ENCODE measurements at places on chromosomes 4 and X.

DNA sequence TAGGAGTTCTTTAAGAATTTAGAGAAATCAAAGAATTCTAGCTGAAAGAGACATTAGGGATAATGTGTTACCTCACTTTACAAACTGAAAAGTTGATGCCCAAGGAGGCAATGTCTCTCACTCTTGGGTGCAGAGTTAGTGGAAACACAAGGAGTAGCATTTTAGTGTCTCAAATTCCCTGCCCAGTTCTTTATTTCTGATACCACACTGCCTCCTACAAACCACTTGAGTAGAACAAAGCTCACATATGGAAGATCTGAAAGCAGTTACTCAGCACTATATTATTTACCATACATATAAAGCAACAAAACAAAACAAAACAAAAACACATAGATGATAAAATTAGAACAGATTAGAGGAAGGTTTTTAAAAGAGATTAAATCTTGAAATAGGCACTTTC, 124.2 kb downstream of the REELD1 start:
- DNase-seq = no peak

- no peak for DNase-seq
Measured at GRCh38 chr4:94576210-94576609, 124.5 kb downstream of the PDLIM5 start.

- DNase-seq = no peak
Measured at GRCh38 chr4:103197765-103198110, 405 bp downstream of the CENPE start.

DNA sequence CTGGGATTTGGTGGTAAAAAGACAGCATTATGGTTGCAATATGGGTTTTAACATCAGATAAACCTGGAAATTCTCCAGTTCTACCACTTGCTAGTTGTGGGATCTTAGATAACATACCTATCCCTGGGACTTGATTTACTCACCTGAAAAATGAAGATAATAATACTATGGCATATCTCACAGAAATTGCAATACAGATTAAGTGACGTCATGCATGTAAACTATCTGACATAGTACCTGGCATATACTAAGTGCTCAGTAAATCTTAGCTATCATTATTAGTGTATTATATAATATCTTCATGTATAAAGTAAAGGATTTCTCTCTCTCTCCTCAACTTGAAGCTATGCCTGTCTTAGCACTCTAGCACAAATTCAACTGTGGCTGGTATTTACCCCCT, 192.5 kb downstream of the PCDH19 start:
- no peak for DNase-seq

GRCh38 chr4:88211473-88212252, 53.2 kb upstream of the ABCG2 start:
- peak; percentile 48 for DNase-seq

DNA sequence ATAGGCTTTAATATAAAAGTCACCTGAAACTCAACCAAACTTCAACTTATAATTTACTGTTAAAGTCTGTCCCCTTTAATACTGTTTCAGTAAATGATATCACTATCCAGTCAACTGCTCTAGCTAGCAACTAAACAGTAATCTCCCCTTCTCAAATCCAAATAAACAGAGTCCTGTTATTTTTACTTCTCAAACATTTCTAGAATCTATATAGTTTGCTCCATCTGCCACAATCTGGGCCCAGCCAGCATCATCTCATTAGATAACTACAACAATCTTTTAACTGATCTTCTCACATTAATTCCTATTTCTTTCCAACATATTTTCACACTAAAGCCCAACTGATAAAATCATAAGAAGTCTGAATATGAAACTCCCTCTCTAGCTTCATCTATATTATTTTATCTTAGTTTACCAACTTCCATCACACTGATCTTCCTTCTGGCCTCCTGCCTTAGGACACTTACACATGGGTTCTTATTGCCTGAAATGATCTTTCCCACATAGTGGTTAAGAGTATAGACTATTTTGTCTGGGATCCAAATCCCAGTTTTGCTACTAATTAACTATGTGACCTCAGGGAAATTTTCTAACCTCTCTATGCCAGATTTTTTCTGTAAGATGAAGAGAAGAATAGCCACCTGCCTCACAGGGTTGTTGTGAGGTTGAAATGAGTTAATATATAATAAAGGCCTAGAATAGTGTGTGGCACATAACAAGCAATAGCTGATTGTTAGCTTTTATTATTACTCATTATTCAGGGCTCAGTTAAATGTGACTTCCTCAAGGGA, 18.6 kb downstream of the TBCK start:
- no peak for DNase-seq

- DNase-seq = peak; percentile 48
Measured at GRCh38 chr4:15920723-15921591, 17.6 kb downstream of the FGFBP1 start.

- no peak for DNase-seq
Measured at GRCh38 chr4:54904953-54905352, 220.4 kb downstream of the KDR start.

DNA sequence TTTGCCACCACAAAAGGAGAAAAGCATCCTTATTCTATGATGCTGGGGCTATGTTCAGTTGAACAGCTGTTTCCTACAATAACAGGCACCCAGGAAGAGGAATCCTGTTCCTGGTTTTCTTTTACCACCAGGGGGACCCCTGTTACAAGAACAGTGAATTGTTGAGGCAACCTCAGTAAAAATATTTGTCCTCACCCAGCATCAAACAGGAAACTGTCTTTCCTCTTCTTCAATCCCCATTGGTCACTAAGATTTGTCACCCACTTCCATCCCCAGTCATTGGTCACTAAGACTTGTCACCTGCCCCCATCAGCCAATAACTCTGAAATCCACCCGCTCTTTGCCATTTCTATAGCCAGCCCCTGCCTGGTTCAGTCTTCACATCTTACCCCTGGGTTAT, 143.5 kb upstream of the GALNT7 start:
- DNase-seq = peak; percentile 18

DNA sequence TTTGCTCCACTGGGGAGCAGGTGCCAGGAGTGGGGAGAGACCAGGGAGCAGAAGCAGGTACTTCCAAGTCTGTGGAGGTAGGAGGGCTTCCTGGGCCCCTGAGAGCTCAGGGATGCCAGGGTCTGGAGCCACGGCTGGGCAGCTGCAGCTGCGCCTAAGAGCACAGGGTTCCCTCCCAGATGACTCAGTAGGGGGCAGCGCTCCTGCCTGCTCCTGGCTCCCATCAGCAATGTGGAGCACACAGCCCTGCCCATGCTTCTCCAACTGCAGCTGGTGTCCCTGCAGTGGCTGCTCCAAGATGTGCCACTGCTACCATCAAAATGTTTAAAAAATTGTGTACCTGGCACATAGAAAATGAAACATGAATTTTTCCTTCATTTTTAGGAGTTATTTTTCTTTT, 1028.2 kb downstream of the PCDH7 start:
- no peak for DNase-seq

GRCh38 chr4:74042681-74043080, 4.2 kb upstream of the CXCL3 start:
- DNase-seq = no peak

DNA sequence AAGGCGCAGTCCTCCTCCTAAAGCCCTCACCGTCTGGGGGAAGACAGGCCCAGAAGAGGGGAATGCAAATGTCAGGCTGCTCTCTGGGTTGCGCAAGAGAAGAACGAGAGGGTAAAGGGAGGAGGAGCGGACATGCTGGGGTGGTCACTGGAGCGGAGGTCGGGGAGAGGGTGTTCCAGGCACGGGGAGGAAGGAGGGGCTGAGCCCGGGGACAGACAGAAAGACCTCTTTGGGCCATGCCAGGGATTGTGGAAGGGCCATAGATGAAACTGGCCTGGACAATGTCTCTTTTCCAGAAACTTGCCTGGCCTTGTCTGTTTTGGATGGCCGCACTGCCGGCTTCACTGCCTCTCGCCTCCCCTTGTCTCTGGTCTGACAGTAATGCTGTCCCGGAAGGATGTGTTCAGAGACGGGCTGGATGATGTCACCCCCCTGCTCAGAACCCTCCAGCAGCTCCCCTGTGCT, 121.0 kb downstream of the SORCS2 start:
- DNase-seq = no peak

DNA sequence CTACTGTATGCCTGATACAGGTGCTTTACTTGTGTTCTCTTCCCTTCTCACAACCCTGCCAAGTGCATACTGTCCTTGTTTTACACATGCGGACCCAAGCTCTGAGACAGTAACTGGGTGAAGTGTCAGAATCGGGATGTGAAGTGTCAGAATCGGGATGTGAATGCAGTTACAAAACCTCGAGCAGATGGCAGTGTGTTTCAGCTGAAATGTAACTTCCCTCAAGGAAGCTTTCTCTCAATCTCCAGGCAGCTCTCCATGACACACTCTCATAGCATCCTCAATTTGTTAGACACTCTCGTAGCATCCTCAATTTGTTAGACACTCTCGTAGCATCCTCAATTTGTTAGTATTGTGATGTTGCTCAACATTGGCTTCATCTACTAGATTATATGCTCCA, 1.1 kb upstream of the HPSE start:
- DNase-seq = no peak

- no peak for DNase-seq
Measured at GRCh38 chr4:39741401-39741800, 43.5 kb downstream of the UBE2K start.

DNA sequence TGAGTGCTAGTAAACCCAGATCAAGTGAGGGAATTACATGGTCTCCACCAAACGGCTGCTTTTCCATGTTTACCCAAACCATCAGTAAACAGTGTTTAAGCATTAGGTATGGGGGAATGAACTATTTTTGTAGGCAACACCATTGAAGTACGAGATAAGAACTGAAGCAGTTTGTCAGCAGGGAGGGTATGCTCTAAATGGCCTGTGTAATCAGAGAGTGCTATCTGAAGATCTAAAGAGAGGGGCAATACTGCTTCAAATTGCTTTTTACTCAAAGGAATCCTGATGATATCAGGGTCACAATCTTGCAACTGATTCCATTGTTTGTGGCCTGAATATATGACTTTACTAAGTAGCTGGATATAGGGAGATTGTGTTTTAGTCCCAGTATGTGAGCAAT, 10.4 kb upstream of the SPIN4 start:
- no peak for DNase-seq

DNA sequence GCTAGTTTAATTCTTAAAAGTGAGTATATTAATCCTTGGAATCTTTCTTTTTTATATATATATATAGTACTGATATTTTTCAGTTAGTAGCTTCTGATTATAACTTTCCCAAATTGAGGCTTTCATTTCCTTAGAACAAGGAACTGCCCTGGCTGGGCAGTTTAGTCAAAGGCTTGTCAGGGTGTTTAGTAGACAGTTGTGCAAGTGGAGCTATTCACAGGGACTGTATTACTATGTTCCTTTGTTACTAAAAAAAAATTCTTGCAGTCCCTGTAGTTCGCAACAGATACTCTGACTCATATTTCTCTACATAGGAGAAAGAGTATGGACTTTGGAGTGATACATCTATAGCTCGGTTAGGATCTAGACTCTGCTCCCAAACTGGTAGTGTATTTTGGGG, 20.8 kb downstream of the USO1 start:
- no peak for DNase-seq

DNA sequence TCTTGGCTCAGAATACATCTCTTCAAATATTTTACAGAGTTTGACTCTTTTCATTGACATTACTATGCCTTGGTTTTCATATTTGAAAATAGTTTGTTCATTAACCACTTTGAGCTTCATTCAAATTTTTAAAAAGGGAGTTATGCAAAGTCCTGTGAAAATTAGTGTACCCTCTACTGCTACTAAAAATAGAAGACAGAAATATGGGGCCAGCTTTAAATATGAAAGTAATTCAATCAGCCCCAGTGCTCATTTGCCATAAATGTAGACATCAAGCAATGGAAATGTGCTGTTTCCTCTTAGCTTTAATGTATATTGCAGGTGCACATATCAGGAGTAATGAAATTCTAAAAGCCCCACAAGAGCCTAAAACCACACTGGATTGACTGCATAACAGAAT, 218.7 kb downstream of the SPATA18 start:
- DNase-seq = no peak

DNA sequence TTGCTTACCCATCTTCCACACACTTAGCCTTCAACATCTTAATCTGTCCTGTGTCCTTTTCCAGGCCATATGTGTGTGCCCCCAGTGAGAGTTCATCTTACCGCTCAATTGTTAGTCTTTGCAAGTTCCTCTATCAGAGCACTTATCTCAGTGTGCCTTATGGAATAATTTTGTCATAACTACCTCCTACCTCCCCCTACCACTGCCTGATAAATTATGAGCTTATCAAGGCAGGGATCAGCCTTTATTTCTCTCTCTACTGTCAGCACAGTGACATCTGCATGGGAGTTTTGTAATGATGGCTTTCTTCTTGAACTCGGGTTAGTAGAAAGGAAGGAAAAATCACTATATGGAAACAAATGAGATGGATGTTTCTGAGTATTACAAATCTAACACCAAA, 53.2 kb downstream of the MTM1 start:
- no peak for DNase-seq

- no peak for DNase-seq
Measured at GRCh38 chr4:143355540-143356217, 19.0 kb downstream of the GAB1 start.

- no peak for DNase-seq
Measured at GRCh38 chrX:14496674-14497073, 32.7 kb upstream of the GLRA2 start.

GRCh38 chrX:13078739-13079444, 34.5 kb upstream of the FAM9C start:
- no peak for DNase-seq

- DNase-seq = no peak
Measured at GRCh38 chr4:4914059-4914820, 54.8 kb downstream of the MSX1 start.

DNA sequence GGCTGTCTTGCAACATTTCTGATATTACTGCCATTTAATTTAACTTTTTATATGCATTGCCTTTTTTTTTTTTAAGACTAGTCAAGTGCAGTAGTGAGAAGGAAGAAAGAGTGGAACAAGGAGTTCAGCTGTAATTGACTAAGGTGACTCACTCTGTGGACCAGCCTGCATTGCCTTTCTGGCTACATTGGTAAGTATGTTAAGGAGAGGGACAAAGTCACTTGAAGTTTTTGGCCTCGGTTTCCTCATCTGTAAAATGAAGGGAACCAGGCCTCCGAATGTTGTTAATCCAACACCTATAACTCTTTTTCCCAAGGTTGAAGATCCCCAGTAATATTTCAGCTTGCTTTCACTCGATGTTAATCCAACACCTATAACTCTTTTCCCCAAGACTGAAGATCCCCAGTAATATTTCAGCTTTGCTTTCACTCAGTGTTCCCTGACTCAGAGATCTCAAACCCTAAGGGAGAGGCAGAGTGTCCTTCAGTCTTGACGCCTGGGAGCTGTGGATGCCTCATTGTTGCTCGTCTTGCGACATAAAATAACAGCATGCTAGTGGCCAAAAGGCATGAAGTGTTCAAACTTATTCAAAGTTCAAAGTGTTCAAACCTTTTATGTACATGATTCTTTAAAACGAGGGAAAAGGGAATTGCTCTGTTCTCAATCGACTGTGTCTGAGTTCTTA, 102.0 kb downstream of the SORBS2 start:
- no peak for DNase-seq

DNA sequence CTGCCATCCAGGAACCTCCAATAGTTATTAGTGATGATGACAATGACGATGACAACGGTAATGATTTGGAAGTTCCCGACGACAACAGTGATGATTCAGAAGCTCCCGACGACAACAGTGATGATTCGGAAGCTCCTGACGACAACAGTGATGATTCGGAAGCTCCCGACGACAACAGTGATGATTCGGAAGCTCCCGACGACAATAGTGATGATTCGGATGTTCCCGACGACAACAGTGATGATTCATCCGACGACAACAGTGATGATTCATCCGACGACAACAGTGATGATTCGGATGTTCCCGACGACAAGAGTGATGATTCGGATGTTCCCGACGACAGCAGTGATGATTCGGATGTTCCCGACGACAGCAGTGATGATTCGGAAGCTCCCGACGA, 14.7 kb downstream of the CXCR3 start:
- no peak for DNase-seq

Measured in NCI-H187 (cell line).